ENCODE measurements at places on chromosomes 12 and 14.

DNA sequence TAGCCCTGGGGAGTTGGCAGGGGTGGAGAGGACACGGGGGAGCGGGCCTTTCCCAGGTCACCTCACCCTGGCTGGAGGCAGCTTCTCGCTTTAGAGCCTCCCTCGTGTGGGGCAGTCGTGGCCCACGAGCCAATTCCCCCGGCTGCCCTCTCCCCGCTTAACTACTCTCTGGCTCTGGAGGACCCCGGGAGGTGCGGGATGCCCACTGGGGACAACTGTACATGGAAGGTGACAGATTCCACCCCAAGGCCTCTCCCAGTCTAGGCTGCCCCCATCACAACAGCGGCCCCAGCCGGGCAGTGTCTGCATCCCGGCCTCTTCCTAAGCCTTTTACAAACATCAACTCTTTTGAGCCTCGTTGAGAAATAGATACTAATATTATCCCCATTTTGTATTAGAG is 78.1 kb downstream of the KIF26A start:
- no peak for DNase-seq

GRCh38 chr12:95533985-95534384 is 17.3 kb downstream of the USP44 start:
- no peak for DNase-seq

DNA sequence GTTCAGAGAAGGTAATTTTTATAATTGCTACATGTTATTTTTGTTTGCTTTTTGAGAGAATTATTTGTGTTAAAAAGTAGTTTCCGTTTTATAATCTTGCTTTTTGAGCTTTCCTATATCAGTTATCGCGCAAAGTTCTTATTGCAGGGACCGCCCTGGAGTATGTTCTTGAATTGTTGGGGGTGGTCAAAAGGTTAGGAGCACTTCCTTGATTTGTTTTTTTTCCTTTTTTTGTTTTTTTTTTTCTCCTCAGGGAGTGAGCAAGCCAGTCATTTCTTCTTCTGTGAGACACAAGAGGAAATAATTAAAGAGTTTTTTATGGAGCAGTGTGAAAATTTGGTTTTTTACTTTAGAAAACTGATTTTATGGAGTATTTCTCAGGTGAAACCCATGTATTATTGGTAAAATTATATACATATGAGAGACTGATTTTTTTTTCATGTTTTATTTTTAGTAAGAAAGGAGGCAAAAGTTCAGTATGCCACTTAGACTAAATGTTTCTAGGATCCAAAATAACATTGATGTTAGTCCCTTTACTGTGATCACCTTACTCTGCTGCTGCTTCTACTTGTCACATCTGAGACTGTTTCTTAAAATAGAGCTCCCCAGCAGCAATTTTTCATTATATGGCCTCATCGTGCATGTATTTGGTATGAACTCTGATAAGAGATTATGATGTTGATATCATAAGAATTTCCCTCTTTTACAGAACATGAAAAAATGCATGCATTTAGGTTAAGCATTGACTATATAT is 26.6 kb downstream of the PLEKHA5 start:
- DNase-seq = no peak

GRCh38 chr12:5308216-5308615 is 123.7 kb upstream of the NTF3 start:
- no peak for DNase-seq

DNA sequence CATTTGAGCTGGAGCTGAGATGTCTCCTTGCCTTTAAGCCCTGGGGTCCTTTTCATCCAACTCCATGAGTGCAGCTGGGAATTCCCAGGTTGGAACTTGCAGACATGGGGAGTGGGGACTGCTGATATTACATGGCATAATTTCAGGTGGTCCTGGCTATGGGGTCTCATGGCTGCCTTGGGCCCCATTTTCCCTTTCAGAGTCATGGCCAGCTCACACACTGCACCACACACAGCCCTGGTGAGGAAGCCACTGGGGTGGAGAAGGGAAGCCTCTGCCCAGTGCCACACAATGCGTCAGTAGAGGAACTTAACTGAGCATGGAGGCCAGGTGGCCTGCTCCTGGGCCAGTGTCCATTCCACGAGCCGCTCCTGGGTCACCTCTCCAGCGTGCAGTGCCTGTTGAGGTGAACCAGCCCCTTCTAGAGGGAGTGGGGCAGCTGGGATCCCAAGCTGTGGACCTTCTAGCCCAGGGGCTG is 17.3 kb upstream of the KRT86 start:
- DNase-seq = no peak

DNA sequence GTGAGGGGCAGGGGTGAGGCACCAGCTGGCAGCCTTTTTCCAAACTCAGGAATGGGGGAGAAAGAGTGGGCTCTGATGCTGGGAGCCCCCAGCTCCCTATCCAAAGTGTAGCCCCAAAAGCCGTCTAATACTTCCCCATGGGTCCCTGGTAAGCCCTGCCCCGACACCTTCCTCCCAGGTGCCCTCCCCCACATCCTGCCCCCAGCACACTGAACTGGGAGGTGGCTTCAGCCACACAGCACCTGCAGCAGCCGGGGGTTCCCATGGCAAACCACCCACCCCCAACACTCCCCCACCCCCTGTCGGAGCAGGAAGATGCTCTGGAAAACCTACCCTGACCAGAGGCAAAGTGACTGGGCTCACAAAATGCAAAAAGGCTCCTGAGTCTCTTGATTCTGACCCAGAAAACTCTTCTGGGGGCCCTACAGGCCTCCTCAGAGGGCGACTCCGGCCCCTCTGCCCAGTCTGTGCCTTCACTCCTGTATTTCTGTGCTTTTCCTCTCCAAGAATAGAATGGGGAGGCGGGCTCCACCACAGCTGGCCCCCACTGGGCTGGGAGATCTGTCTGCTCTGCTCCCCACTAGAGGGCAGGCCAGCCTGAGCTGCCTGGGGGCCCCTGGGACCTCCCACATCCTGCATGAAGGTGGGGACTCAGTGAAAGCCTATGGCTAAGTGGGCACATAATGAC is 81.6 kb downstream of the ITPK1 start:
- DNase-seq = no peak

GRCh38 chr14:79161571-79161970 is 991.4 kb downstream of the NRXN3 start:
- no peak for DNase-seq

DNA sequence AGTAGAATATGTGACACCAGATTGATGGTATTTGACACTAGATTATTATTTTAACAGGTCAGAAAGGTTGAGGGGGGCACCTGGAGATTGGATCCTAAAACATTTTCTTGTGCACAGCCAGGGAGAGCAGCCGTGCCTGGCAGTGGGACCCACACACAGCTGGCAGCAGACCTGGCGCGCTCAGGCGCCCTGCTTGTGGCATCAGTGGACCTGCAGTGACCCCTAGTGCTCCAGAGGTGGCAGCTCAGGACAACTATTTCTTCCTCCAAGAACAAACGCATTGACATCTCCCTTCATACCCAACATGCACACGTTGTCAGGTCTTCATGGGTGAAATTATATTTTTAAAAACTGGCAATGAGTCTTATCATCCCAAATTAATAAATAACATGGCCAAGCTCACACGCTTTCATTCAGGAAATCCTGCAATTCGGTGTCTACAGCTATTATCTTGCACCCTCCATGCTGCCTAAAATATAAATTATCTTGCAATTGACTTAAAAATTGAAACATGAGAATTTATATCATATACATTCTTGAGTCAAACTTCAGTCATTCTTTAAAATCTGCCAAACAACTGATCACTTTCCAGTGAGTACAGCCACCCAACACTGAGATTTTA is 7.7 kb upstream of the TMEM132D start:
- DNase-seq = peak; percentile 36

DNA sequence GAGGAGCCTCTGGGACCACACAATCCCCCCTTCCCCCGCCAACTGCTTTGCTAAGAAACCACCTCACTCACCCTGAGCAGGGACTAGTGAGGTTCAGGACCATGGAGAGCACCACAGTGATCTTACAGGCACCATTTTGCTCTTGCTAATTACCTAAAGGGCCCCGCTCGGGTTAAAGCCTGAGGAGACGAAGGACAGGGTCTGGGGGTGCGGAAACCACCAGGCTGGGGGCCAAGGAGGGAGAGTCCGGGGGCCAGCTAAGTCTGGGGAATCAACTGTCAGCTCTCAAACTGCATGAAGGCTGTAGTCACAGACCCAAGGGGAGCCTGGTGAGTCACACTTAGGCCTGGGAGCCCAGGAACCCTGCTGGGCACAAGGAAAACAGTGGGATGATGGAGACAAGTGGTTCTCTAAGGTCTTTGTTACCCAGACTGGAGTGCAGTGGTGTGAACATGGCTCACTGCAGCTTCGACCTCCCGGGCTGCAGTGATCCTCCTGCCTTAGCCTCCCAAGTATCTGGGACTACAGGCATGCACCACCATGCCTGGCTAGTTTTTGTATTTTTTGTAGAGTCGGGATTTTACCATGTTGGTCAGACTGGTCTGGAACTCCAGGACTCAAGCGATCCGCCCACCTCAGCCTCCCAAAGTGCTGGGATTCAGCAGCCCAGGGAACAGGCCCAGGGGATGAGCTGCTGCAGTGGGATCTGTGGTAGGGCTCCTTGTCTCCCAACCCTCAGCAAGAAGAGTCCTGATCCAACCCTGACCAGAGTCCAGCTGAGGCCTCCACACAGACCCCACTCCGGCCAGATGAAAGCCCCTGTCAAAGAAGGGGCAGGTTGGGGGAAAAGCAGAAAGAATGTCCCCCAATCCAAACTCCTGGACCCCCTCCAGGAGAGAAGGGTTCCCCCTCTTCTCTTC is 98.8 kb downstream of the CALM1 start:
- no peak for DNase-seq

DNA sequence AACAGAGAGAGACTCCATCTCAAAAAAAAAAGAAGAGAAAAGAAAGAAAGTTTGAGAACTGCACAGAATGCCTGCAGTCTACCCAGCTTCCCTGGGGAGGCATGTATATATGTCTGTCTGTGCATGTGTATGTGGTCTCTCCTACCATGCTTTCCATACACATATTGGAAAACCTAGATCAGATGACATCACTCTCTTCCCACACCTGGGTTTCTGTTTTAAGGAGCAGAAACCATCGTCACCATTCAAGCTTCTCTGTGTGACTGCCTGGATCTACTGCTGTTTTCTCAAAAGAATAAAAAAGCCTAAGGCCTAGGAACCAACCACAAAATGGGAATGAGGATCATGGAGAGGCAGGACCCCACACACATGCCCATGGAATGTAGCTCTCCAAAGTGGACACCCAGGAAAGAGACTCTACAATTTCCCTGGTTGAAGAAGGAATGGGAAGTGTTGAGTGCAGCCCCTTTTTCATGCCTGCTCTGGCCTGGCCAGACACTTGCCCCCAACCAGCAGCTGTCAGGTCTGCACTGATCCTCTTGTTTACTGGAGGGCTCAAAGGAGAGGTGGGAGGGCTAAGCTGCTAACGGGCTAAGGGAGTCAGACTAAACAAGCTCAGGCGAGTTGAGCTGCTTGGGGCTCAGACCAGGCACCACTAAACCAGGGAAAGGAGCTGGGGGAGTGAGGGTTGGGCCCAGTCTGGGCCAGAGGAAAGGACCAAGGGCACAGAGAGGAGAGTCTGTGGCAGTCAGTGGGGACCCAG is 7.7 kb upstream of the PCK2 start:
- DNase-seq = no peak

- DNase-seq = no peak
Measured at GRCh38 chr12:15966426-15966825, 55.3 kb downstream of the DERA start.

DNA sequence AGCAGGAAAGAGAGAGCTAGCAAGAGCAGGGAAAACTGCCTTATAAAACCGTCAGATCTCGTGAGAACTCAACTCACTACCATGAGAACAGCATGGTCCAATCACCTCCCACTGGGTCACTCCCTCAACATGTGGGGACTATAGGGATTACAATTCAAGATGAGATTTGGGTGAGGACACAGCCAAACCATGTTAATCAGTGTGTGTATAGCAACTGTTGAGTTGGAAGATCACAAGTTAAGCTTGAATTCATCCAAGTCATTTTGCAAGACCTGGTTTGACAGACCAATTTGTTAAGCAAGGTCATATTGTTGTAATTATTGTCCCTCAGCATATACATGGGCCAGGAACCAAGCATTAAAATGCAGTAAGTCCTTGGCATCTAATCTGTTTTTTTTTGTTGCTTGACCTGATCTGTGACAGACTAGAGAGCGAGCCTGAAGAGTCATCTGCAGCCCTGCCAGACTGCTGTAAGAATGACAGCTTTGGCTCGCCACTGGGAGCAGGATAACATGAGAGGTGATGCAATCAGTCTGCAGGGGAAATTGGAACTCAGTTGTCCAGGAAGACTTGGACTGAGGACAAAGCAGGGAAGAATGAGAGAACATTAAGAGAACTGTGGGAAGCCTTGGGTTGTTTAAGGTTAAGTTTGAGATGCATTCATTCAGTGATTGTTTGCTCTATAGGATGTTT is 297.6 kb upstream of the SEL1L start:
- DNase-seq = no peak

- DNase-seq = peak; percentile 9
Measured at GRCh38 chr12:98532687-98533304, 17.4 kb downstream of the TMPO start.

- DNase-seq = no peak
Measured at GRCh38 chr12:52197371-52198231, 5.8 kb upstream of the KRT80 start.

DNA sequence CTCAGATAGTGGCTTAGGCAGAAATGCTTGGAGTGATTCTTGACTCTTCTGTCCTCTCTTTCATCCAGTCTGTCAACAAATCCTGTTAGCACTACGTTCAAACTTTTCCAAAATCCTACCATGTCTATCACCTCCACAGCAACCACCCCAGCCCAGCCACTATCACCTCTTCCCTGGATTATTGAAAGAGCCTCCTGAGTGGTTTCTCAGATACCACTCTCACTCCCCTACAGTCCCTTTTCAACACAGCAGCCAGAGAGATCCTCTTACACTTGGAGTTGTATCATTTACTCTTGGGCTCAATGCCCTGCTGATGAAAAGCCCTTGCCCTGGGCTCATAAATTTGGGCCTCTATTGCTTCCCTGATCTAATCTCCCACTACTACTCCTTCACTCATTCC is 218.9 kb downstream of the EXOC5 start:
- no peak for DNase-seq

DNA sequence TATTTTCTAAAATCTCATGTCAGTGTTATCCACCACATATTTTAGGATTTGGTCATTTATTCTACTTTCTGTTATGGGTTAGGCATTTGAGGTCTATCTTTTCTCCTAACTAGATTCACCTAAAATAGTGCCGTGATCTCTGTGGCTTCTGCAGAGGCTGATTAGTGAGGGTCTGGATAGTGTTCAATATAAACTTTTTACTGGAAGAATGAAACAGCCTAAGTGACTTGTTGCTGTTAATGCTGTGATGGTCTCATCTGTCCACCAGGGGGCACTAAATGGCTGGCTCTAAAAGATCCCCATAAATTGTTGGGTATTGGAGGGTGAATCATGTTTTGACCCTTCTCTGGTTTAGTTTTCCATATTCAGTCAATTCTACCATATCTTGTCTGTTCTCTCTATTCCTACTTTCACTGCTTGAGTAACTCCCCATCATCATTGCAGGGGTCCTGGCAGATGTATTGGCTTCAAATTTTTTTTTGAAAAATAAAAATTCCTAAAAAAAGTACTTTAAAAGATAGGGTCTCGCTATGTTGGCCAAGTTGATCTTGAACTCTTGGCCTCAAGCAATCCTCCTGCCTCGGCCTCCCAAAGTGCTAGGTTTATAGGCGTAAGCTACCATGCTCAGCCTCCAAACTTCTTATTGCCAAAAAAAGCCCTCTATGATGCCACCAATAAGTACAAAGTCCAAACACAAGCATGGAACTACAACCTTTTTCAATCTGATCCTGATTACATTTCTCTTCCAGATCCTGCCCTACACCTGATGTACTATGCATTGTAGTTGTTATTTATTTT is 6.9 kb downstream of the PABPN1 start:
- DNase-seq = peak; percentile 77

Measured in NCI-H1694 (cell line).